Stimulated activated CD4-positive, alpha-beta T cell treated with anti-CD3 and anti-CD28 coated beads, Interleukin-1b, Interleukin-23, amount 100 ng/mL, for 1 hour (primary cell): ENCODE measurements at places on chromosomes 1 and 21.

DNA sequence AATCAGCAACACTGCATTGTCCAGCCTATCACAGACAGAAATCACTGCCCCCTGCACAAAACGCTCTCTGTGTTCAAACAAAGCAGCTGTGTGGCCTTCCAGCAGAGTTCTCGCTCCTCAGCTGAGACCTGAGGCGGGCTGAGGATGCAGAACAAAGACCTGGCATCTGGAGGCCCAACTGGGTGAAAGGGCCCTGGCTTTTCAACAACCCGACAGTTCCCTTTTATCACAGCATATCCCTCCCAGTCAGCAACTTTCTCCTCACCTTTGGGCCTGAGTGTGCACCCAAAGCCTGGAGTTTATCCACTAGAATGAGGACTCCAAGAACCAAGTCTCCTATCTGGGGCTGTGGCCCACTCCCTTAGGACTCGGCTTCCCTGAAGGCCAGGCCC, 42.6 kb upstream of the A3GALT2 start:
- no peak for DNase-seq

DNA sequence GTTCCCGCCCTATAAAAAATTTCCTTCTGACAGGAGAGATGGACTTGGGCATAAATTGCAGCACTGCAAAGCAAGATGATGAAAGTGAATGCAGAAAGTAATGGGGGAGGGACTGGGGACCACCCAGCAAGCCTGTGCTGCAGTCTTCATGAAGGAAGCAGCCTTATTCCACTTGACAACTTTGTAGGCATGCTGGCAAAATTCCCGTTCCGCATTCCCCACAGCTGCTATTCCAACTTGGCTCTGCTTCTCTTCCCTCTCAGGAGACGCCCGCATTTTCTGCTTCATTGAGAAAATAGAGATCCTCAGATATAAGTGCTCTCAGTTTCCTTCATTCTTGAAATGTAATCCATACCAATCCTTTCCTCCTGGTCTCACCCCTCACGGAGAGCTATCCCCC, 2.4 kb downstream of the HMGB4 start:
- DNase-seq: no peak

GRCh38 chr1:42239555-42239954, 75.0 kb upstream of the GUCA2A start:
- no peak for DNase-seq

DNA sequence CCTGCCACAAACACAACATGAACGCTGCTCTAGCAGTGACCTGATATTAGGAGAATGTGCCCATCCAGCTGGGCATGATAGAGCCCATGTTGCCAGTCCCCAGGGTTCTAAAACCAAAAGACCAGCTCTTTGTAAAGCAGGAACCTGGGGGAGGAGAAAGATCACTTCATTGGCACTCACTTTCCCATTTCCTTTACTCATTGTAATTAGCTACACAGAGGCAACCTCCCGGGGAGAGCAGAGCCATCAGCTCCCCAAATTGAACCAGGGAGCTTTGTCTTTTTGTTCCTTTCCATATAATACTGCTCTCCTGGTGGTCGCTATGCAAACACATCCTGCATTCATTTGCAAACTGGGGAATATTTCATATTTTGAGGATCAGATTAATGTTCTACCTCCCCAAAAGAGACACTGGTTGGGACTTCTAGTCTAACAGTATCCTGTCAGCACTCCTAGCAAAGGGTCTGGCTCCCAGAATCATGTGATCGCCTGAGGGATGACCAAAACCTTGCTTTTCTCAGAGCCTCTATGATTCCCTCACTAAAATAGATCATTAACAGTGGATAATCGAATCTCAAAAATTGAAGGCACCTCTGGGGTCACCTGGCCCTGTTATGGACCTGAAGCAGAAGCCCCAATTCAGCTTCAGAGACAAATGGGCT, 76.7 kb upstream of the CD1D start:
- no peak for DNase-seq

GRCh38 chr21:17709266-17709611, 96.5 kb upstream of the BTG3 start:
- DNase-seq: no peak

DNA sequence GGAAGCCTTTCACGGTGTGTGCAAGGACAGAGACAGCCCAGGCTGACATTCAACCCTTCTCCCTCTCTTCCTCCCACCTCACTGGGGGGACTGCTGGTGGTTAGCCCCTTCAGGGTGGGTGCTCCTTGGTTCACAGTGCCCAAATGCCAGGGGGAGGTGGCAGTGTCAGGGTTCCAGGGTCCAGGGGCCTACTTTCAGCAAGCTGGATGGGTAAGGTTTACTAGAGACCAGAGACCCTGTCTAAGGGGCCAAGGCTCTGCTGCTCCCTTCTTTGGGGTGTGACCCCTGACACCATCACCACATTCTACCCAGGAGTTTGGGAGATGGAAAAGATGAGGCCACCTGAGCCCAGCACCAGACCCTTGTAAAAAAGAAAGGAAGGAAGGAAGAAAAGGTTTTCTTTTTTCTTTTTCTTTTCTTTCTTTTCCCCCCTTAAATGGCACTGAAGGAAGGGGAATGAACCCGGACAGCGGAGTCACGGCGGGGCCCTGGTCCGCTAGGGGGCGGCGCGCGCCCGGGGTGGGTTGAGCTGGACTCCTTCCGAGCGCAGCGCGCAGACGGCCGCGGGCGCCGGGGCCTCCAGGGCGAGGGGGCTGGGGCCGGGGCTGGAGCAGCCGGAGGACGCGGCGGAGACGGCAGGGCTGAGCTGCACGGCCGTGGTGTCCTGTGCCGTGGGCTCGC, 18.8 kb downstream of the KNCN start:
- peak; percentile 36 for DNase-seq

GRCh38 chr1:37828410-37829074, 20.5 kb upstream of the YRDC start:
- no peak for DNase-seq
